Activated CD4-positive, alpha-beta T cell treated with anti-CD3 and anti-CD28 coated beads, Interleukin-2, amount 10 ng/mL, durations not matched to agents 24 days and 14 days (primary cell): ENCODE measurements at places on chromosomes 5 and 9.

- no peak for DNase-seq
Observed at GRCh38 chr5:108858959-108859358, 111.3 kb downstream of the FER start.

DNA sequence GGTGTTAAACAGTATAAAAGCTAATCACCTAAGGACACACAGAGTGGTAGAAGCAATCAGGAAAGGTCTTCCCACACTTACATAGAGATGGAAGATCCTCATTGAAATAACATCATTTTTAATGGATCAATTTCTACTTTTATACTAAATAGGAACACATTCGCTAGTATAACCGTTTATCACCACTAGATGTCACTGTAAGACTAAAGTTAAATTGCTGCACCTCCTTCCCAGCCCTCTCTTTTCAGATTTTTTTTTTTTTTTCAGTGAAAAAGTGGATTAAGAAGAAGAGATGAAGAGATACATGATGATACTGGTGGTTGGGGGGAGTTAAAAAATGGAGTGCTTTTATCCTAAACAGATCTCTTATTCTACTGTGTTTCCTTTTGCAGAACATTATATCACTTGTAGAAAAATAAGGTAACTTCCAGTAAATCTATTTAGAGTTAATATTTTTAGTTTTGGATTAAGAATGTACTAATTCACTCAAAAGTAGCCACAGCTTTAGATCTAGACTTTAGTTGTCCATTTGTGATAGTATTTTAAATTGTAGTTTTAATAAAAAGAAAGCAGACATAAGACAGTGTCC, 116.9 kb upstream of the ARRDC3 start:
- DNase-seq, result no peak

DNA sequence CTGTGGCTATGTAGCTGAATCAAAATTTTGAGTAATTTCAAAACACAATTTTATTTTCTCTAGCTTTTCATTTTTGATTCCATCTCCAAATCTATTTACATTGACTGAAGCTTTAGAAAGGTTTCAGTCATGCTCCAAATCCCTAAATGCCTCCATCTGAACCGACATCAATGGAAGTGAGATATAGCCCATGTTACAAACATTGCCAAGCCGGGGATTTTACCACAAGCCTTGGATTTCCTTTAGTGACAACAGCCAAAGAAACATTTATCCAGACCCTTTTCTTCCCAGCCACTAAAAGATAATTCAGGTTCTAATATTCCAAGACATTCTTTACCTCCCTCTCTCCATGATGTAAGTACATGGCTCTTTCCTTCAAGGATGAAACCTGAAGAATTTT, 1087.7 kb upstream of the SEMA6A start:
- DNase-seq, result no peak

DNA sequence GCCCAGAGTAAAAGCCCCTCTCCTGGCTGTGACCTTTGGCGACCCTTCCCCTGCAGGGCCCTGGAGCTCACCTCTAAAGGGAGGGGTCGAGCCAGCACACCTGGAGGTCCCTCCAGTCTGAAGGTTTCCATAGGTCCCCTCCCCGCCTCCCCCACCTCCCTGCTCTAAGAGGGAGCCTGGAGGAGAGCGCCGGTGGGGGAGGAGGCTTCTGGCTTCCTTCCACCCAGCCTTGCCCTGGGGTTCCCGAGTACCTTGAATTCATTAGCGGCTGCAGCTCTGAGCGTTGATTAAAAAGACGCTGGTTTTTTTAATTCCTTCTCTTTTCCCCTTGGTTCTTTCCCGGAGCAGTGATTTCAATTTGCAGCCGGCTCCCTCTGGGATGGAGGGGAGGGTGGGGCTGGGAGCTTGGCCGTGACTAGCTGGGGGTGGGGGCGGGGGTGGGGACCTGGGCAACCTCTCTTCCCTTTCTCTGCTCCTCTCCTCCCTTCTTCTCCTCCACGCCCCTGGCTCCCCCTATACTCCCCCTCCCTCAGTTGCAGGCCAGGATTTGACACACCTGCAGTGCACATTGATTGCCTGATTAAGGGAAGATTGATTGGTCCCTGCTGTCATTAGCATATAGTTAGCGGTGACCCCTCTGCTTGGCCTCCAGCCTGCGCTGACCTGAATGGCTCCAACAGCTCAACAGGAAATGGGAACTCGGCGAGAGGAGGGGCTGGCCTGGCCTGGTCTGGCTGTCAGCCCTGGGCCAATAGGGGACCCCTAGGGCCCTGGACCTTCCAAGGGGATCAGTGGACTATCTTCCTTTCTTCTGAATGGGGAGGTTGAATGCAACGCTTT, 67.5 kb upstream of the RAPGEF1 start:
- DNase-seq, result no peak

- DNase-seq, result no peak
Observed at GRCh38 chr5:76836181-76836580, 13.6 kb upstream of the S100Z start.

DNA sequence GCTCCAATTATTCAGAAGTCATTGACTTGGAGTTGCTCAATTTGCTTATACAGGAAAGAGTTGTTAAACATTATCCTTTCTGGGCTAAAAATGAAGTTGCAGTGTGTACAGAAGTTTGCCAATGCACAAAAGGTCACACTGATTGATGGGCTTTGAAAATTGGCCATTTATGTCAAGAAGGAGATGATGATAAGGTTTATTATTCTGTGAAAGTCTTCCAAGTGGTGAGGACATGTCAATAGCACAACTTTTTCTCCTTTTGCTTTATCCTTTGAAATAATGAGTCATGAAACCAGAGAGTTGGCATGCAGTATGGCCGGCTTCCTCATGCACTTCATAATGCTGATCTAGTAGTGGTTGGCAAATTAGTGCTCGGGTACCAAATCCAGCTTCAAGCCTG, 848.5 kb upstream of the WWC1 start:
- no peak for DNase-seq

GRCh38 chr9:104921067-104921741, 6.8 kb downstream of the ABCA1 start:
- DNase-seq, result no peak

GRCh38 chr9:94480205-94480604, 74.7 kb upstream of the PCAT7 start:
- no peak for DNase-seq

GRCh38 chr9:5429873-5430564, 7.7 kb downstream of the PLGRKT start:
- no peak for DNase-seq

GRCh38 chr5:56023296-56023695, 28.5 kb upstream of the IL6ST start:
- no peak for DNase-seq

GRCh38 chr9:93869863-93870262, 85.3 kb downstream of the BARX1 start:
- peak; percentile 25 for DNase-seq

DNA sequence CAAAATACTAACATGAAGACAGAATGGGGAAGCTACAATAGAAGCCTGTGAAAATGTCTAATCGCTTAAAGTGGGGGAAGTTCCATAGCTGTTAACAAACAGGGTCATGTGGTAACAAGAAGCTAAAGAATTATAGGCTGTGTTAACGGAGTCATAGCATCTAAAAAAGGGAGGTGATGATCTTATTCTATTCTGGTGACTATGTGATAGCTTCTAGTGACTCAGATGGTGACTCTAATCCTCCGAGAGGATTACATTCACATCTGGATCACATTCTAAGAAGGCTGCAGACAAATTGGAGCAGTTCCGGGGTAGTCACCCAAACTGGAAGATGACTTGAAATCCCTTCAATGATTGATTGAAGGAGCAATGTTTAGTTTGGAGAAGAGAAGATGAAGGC, 142.1 kb downstream of the LIFR start:
- DNase-seq, result no peak

- no peak for DNase-seq
Observed at GRCh38 chr9:124835026-124835557, 18.2 kb upstream of the WDR38 start.

DNA sequence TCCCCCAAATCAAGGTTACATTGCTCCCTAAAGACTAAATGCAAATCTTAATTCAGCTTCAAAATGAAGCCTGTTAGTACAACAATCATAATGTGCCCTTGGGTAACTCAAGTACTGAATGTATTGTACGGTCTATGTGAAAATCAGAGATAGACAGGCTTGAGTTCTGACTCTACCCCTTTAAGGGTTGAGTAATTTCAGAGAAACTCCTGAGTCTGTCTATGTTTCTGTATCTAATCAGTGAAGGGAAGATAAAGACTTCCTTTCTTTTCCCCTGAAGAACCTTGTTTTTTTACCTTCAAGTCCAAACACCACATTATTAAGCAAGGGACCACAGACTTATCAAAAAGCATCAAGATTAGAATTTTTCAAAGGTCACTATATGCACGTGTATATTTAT, 108.2 kb downstream of the MPDZ start:
- DNase-seq, result no peak

- DNase-seq, result no peak
Observed at GRCh38 chr5:177588413-177588909, 3.5 kb upstream of the TMED9 start.

GRCh38 chr9:28801144-28801799, 1228.0 kb upstream of the C9orf72 start:
- DNase-seq, result no peak

- DNase-seq, result peak; percentile 77
Observed at GRCh38 chr5:178483620-178484019, 106.6 kb downstream of the COL23A1 start.

DNA sequence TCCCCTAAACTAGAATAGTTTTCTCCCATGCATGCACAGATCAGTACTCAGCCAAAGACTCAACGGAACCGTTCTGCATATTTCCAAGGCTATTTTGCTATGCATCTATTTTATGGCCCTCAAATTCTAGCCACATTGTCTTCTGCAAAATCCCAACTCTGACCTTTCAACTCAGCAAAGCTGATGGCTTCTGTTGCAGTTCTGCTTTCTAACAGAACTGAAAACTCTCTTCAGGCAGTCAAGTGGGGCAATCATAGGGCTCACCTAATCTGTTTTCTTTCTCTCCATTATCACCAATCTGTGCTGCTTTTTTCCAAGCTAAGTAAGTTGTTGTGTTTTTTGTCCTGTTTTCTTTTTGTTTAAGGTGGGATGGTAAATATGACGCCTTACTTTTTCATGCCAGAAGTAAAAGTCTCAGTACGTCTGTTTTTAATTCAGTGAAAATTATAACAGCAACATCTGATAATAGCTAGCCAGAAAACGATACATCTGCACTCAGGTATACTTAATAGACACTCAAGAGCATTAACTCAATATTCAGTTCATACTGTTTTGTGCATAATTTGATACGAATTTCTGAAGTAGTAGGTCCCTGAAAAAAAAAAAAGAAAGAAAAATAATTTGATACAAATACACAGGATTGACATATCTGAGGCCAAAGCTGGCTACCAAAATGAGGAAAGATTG, 454.3 kb downstream of the TLE1 start:
- no peak for DNase-seq

- peak; percentile 65 for DNase-seq
Observed at GRCh38 chr5:1494780-1495524, 28.8 kb downstream of the LPCAT1 start.

- no peak for DNase-seq
Observed at GRCh38 chr5:180380856-180381255, 27.7 kb upstream of the GFPT2 start.

DNA sequence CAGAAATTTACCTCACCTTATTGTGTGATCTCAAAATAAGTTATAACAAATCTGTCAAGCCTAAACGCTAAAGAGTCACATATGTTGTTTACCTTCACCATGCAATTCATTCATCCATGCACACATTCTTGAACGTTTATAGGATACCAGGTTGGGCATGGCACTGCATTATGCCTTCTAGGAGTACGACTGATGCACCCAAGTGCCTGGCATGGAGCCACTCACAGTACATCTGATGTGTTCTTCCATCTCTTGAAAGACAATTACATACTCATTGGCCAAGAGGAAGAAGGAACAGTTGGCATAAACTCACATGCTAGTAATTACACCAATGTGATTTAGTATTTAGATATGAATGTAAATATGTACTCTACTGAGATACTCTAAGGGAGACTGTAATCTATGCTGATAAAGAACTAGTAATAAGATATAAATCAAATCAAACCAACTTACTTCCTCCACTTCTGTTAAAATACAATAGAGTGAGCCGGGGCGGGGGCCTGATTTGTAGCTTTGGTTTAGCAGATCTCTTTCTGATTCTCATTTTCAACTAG, 90.7 kb downstream of the LPAR1 start:
- DNase-seq, result no peak

DNA sequence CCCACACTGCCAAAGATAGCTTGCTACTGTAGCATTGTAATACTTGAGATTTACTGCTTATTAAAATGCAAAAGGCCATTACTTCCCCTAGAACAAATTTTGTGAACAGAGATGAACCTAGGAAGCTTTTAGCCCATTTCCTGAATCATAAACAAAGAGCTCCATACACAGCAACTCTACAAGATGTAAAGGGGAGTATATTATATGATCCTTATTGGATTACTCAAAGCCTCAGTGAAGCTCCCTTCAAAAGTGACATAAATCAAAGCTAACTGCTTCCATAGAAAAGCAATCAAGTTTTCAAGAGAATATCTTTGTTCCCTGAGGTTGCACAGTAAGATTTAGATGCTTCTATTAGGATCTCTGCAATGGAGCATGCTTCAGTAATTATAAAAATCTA, 629.8 kb downstream of the EFNA5 start:
- no peak for DNase-seq

GRCh38 chr9:84170521-84171141, 169.9 kb downstream of the SLC28A3 start:
- DNase-seq, result no peak

DNA sequence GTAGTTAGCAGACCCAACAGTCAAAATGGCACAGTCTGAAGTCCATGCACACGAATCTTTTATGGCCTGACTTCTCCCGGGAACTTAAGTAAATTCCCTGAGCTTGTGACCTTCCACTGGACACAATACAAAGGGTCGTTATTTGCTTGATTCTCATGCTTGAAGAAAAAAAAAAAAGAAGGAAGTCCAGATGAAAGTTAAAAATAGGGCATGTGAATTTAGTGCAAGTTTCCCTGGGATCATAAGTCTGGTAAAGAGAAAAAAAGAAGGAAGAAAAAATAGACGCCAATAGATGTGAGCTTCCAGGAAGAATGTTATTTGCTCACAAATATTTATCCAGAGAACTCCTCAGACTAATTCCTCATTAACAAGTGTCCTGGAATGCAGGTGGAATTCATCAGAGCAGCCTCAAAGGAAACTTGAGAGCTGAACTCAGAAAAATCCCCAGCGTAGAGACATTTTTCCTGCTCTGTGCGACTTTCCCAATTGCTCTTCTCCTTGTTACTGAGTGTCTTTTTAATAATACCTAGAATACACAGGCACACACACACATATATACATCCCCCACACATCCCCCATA, 616.3 kb downstream of the EBF1 start:
- no peak for DNase-seq

DNA sequence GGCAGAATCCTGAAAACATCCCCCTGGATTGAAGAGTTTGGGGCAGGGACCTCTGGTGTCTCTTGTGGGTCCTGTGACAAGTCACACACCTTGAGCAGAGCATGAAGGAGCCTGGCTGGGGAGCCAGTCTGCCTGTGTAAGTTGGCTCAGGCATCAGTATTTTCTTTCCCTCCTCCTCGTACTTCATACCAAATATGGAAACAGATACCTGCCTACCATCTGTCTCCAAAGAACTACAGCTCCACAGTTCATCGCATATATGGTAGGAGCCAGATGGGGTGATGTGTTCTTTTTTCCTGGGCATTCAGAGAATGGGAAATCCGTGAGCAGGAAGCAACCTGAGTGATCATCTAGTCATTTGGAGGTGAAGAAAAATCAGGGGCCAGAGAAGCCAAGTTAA, 177.3 kb upstream of the RAD23B start:
- no peak for DNase-seq
